NCI-H524 (cell line): ENCODE measurements at places on chromosomes 4 and X.

DNA sequence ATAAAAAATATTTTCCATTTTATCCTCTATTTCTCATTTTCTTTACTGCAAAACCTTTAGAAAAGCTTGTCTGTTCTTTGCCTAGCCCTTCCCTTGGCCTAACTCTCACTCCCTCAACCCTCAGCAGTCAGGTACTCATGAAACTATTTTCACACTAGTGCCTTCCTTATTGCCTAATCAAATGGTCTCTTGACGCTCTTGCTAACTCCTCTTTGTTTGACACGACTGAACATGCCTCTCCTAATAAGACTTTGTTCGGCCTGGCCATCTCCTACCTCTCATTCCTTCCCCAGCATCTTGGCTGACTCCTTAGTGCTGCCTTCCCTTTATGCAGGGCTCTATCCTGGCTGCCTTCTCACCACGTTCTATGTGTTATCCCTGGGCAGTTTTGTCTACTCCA is 11.1 kb upstream of the LRAT start:
- DNase-seq: no peak

GRCh38 chr4:137664416-137664815 is 132.1 kb upstream of the PCDH18 start:
- DNase-seq: no peak

DNA sequence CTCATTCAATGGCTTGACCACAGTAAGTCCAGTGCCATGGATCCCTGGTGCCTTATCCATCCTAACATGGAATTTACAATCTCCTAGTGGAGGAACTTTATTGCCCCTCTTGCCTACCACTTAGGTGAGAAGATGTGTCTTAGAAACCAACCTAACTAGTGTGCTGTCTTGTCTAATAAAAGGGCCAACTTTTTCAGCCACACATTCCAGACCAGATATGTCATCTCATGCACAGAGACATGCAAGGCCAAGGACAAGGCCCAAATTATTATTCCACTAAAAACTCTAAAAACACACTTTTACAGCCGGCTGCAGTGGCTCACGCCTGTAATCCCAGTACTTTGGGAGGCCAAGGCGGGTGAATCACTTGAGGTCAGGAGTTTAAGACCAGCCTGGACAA is 10.6 kb upstream of the PRDX4 start:
- no peak for DNase-seq

GRCh38 chr4:61180405-61180804 is 19.7 kb upstream of the ADGRL3 start:
- DNase-seq: no peak

DNA sequence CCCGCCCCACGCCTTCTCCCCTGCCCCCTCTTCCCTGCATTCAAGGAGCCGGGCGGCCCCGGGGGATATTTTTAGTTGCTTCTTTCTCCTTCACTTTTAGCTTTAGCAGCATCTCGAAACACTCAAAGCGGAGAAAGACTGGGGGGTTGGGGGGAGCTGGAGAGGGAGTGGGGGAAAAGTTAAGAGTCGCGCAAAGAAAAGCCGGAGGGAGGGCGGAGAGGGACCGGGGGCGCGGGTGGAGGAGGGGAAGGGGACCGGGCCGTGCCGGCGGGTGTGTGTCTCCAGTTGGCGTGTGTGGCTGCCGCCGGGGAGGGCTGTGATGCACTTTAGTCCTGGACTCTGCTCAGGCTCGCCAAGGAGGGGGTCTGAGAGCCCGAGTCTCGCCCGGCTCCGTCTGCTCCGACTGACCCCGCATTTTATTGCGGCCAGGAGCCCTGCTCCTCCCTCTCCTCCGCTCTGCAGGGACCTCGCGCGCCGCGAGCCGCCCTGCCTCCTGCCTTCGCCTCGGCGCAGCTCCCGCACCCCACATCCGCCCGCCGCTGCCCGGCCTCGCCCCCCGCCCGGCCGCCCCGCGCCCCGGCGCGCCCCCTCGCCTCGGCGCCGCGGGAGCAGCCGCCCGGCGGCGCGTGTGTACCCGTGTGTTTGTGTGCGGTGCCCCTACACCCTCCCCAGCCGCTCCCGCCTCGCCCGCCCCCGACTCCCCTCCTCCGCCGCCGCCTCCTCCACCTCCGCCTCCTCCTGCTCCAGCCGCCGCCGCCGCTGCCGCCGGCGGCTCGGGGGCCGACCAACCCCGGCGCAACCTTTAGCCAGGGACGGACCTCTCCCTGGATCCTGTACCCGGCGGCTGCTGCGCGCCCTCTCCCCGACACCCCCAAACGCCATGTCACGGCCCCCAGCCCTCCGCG is 1.4 kb downstream of the ZNF827 start:
- DNase-seq: peak; percentile 69

GRCh38 chr4:170247596-170247995 is 157.8 kb upstream of the AADAT start:
- no peak for DNase-seq

DNA sequence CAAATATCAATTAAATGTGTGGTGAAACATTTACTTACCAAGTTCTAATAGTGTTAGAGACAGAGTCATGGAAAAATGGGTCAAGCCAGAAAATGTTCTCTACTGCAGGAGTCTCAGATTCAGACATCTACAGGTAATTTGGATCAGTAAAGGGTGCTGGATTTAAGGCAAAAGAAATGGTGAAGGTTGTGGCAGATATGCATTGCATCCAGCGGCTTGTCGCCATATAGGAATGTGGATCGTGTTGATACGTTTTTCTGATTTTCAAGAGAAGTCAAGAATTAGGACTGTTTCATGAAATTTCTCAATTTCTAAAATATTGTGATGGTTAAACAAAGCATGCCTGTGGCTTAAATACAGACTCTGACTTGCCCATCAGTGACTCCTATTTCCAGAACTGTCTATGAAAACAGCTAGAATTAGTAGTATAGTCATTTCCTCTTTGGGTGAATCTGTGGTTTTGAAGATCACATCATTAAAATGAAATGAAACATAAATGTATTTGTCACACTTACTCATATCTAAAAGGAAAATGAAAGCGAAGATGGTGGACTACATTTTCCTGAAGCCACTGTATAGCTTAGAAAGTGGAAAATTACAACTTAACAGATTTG is 110.1 kb upstream of the VEGFC start:
- no peak for DNase-seq

- DNase-seq: no peak
Measured at GRCh38 chr4:90145319-90145718, 18.1 kb downstream of the CCSER1 start.

DNA sequence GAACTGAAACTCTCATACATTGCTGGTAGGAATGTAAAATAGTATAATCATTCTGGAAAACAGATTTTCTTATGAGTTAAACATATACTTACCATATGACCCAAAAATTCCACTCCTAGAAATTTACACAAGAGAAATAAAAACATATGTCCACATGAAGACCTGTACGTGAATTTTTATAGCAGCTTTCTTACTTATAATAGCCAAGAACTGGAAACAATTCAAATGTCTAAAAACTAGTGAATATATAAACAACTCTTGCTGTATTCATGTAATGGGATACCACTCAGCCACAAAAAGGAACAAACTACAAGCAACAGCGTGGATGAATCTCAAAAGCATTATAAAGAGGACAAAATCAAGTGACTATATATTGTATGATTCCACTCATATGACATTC is 27.5 kb downstream of the TMEM156 start:
- DNase-seq: no peak

DNA sequence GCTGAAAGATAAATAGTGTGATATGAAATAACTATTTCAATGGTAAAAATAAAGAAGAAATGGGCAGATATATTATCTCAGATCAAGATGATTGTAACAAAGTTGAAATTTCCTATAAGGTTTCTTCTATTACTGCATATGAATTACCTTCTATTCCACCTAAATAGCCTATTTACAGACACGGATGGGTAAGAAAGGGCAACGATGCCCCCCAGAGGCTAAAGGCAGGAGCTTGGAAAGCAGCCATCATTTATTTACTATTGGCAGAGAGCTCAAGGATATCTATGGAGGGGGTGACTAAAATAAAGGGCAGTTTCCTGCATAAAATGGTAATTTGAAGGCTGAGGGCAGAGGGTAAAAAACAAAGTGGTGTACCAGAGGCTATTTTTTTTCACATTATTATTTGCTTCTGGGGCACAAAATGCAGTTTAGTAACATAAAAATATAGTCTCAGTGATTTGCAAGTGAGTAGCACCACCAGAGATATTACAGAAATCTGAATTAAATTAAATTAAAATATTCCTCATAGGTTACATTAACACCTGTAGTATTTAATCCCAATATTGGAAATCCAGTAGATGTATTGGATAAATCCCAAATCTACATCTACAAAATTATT is 123.1 kb downstream of the BTC start:
- peak; percentile 11 for DNase-seq

DNA sequence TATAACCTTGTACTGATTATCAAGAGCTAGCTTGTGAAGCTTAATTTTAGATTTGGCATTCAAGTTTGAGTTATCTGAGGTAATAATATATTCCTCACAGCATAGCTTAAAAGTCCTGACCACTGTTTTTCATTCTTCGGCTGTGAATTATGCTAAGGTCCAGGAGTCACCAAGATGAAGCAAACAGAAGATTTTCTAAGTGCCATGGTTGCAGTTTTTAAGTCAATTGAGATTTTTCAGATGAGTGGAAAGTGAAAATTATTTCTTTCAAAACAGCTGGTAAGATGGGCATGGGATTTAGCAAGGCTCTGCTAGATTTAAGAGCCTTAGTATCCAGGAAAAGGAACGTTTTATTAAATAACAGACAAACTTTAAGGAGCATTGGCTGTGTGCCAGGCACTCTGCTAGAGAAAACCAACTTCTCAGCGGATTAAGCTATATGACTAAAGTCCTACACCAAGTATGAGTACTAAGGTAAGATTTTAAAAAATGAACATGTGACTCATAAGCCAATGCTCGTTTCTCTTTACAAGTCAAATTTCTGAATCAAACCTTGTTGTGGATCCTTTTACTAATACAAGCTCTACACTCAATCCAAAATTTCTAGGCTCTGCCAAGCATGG is 149.9 kb upstream of the IL15 start:
- no peak for DNase-seq

DNA sequence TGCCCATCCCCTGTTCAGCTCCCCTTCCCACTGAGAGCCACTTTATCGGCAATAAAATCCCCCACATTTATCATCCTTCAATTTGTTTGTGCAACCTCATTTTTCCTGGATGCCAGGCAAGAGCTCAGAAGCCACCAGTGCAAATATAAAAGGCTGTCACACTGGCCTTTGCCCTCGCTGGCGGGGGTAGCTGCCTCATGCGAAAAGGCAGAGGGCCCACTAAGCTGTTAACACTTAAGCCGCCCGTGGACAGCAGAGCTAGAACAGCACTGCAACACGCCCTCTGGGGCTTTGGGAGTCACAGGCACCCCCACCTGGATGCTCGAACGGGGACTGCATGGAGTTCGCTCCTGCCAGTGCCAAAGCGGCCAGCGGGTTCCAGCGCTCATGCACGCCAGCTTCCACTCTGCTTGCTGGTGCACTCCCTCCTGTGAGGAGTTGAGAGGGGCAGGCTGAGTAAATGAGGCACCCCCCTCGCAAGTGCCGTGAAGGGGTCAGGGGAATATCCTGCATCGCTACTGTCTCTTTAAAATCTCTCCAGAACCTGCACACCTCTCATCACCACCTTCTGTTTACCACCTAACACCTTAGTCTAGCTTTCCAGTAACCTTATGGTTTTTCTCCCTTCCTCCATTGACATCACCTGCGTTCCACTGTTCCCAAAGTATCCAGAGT is 99.5 kb downstream of the SORBS2 start:
- DNase-seq: no peak

DNA sequence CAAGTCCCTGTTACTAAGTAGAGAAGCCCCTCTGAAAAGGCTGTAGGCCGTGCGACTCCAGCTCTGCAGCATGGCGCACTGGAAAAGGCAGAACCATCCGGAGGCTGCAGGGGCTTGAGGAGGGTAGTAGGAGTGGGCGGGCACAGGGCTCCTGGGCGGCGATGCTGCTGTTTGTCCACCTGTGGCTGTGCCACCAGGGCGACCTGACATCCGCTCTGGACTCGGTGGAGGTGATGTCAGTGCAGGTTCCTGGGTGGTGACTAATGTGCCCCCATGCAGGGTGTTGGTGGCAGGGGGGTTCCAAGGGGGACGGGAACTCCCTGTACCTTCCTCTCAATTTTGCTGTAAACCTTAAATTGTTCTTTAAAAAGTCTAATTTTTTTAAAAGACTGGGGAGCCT is 58.3 kb downstream of the PCGF3 start:
- DNase-seq: no peak

GRCh38 chrX:109440475-109440874 is 41.4 kb downstream of the GUCY2F start:
- DNase-seq: no peak

DNA sequence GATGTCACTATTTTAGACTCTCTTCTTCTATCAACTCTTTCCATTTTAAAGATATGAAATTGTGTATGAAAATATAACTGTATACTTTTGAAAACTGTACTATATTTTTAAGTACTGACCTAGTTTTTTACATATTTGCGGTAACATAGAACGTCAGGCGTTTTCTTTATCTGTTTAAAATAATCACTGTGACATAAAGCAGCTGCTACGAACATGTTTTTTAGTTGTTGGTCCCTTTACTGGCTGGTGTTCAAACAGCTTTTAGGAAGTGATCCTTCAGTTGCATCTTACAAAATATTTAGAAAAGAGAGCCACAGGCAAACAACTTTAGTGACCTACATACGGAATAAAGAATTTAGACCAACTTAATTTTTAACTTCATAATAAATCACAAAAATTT is 73.1 kb downstream of the METTL14 start:
- DNase-seq: no peak

GRCh38 chrX:154815274-154815818 is 10.1 kb upstream of the MPP1 start:
- DNase-seq: no peak

GRCh38 chr4:27835851-27836250 is 975.2 kb downstream of the STIM2 start:
- DNase-seq: no peak

GRCh38 chr4:3059943-3060342 is 14.4 kb downstream of the HTT-AS start:
- no peak for DNase-seq

DNA sequence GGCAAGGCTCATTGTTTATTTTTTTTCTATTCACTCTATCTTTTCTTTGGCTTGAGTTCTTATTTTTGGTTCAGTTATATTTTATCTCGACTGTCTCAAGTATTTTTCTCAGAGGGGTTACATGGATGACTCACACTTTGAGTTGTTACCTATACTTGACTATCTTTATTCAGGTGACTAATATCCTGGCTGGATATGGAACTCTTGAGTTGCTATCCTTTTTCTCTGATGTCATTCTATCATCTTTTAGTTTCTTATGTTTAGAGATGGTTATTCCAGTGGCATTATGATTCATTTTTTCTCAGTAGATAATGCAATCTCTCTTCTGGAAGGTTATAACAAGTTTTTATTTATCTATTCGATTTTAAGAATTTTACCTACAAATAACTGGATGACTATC is 117.9 kb downstream of the COX18 start:
- DNase-seq: no peak

- no peak for DNase-seq
Measured at GRCh38 chr4:167944721-167945120, 147.6 kb upstream of the ANXA10 start.

DNA sequence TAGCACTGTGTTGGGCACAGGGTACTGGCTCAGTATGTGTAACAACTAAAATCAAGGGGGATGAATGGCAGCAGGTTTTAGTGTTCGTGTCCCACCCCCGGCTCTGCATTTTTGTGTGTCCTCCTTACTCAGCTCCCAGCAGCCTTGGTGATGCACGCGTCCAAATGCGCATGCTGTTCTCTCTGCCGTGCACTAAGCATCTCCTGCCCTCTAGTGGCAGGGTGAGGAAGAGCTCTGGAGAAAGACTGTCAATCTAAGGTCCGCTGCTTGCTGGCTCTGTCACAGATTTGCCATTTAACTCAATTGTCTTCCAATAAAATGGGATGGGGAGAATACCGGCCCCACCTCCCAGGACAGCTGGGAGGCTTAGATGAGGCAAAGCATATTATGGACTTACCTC is 61.4 kb downstream of the WFS1 start:
- no peak for DNase-seq
